WTC11 (cell line): ENCODE measurements at places on chromosomes 1 and 21. TPM values are rescaled to one million over a fixed set of nuclear protein-coding genes. Genes with fewer than 3 reads are reported as not detected.
A peak's percentile ranks its signal among the peaks of the same experiment; 100 is the strongest.

GRCh38 chr21:23949493-23949892 lies 1657.8 kb downstream of the MRPL39 start:
- no peak for DNase-seq

- no peak for DNase-seq
Measured at GRCh38 chr1:151479462-151479861, 20.2 kb upstream of the POGZ start.

DNA sequence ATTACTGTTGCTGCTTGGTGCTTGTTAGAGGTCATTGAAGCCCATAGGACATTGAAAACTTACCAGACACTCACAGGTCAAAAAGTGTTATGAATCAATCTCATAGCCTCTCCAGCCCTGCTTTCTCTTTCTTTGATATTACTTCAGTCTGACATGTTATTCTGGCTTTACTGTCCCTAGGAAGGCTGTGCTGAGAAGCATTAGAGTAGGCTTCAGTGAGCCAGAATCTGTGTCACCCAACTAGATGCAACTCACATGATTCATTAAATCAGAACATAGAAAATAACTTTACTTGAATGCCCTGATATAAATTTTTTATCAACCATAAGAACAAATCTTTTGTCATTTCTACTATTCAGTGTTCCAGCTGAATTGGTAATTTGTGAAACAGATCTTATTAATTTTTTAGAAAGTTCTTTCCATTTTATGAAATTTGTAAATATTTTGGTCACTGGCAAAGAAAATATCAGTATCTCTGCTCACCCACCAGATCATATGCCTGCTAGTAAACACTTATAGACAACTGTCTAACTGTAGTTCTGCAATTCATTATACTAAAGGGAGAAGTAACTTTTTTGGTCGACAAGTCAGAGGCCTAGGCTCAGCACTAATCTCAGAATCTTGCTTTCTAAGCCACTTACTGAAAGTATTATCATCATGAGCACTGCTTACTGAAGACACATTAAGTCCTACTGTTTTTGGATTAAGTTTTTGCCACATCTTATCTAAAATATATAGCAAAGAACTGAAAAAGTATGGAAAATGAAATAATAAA lies 48.2 kb downstream of the RPAP2 start:
- DNase-seq, result no peak

DNA sequence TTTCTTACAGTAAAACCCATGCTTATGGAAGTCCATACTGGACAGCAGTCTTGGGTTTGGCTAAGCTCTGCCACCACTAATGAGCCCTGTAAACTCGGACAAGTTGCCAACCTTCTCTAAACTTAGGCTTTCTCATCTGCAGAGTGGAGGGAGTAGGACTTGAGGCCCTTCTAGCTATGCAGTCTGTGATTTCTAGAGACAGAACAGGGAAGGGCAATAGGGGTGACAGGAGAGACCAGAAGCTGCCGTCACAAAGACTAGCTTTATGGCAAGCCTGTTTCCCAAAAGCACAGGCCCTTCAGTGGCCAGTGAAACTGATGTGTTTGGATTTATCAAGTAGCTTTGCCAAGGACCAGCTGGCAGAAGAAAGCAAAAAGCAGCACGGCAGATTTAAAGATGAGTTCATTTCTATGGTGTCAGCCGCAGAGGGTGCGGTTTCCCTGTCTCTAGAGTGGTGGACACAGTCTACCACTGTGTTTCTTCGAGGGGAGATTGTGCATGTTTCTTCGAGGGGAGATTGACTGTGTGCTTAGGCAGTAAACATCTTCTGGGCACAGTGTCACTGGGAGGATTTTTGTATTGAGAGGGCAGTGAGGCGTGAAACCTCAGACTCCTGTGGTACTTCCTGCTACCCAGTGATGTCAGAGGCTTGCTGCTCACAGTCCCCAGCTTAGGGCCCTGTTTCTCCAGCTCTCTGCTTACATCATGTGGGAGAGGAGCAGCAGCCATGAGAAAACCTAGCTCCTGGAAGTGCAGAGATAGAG lies 119.0 kb downstream of the ROR1 start:
- DNase-seq, result no peak

- DNase-seq, result no peak
Measured at GRCh38 chr1:25622531-25622930, 5.9 kb downstream of the MAN1C1 start.

- DNase-seq, result no peak
Measured at GRCh38 chr1:73775896-73776295, 422.1 kb downstream of the LRRIQ3 start.

DNA sequence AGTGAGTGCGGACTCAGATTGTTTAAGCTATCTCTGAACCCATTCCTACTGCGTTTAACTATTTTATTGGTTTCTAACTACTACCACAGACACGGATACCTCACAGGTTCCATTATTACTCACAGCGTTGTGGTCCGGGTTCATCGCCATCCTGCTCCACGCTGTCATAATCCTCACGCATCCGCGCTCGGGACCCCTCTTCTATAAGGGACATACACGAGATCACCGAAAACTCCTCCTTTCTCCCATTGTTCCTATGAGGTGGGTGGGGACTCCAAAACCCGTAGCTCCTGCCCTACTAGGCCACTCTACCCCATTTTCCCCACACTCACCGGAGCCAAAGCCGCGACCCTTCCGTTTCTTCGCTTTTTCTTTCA lies 610 bp downstream of the RBM8A start:
- DNase-seq, result no peak

- peak; percentile 50 for DNase-seq
Measured at GRCh38 chr1:181083842-181084605, 4.5 kb upstream of the IER5 start.

DNA sequence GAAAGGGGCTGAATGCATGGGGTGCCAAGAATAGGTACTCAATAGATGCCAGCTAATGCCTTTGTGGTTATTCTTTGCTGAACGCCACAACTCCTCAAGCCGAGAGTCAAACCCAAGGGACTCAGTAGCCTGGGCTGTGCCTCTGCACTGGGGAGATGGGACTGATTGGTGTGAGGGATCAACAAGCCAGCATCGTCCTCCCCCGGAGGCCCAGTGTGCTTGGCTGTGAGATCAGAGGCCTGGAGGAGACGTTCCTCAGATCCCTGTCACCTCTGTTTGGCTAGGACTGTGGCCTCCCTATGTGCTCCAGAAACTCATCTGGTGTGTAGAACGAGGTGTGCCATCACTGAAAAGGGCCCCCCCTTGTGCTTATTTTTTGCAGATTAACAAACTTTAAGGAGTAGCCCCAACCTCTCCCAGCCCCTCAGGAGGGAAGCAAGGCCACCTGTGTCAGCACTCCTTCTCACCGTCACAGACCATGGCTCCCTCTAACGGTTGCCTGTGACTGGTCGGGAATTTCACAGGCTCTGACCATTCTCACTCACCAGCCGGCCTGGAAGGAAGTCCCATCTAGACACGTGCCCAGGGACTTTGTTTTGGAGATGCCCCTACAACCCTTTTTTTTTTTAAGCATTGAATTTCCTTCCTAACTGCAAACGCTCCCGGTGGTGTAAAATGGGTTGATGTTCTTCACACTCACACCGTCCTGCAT lies 194.0 kb upstream of the VAMP3 start:
- DNase-seq, result peak; percentile 40

GRCh38 chr1:198845271-198845670 lies 206.4 kb downstream of the PTPRC start:
- DNase-seq, result no peak

GRCh38 chr1:215623162-215623561 lies 56.1 kb downstream of the KCTD3 start:
- DNase-seq, result no peak

GRCh38 chr1:65323246-65323645 lies 13.9 kb downstream of the DNAJC6 start:
- no peak for DNase-seq

DNA sequence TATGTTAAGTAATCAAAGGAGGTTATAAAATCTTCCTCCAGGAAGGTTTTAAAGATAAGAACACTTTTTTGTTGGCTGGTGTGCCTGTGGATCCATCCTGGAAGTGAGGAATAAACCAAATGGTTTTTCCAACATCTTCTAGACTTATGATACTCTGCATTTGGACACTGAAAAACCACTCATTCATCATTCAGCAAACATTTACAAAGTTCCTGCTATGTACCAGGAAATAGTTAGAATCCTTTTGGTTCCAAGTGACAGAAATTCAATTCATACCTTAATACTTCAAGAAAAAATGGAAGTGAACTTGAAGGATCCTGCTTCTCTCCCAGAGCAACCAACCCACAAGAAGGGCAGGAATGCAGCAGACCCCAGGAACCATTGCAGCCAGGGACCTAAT lies 39.6 kb upstream of the PIGC start:
- DNase-seq, result no peak

GRCh38 chr1:204267191-204267601 lies 53.4 kb upstream of the GOLT1A start:
- DNase-seq, result no peak

- peak; percentile 52 for DNase-seq
Measured at GRCh38 chr1:201503397-201504176, 3.3 kb downstream of the CSRP1 start.

- no peak for DNase-seq
Measured at GRCh38 chr1:156386134-156386901, 17.3 kb downstream of the RHBG start.

GRCh38 chr21:29315131-29315749 lies 16.5 kb downstream of the BACH1 start:
- DNase-seq, result no peak

DNA sequence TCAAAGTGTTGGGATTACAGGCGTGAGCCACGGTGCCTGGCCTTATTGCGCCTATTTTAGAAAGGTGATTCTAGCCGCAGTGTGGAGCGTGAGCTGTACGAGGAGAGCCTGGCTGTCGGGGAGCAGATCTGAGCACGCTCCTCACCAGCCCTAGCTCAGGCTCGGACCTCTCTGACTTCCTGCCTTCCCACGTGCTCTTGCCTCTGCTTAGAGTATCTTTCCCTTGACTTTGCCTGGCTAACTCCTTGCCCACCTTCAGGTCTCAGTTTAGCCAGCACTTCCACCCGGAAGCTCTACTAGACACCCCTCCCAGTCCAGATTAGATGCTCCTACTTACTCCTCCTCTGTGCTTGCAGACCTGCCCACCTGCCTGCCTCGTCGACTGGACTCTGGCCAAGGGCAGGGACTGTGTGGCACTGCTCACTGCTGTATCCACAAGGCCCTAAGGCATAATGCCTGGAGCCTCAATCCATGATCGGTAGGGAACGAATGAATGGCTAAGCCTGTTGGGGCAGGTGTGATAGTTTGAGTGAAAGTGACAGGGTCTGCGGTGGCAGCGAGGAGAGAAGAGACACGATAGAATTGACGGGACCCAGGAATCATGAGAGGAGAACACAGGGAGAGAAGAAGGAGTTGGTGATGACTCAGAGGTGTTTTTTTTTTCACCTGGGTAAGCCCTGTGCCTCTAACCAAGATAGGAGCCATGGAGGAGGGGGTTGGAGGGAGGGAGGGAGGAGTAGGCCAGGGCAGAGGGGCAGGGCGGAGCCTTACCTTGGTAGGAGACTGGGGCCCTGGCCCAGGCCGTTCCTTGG lies 28.1 kb upstream of the WASF2 start:
- DNase-seq, result no peak

DNA sequence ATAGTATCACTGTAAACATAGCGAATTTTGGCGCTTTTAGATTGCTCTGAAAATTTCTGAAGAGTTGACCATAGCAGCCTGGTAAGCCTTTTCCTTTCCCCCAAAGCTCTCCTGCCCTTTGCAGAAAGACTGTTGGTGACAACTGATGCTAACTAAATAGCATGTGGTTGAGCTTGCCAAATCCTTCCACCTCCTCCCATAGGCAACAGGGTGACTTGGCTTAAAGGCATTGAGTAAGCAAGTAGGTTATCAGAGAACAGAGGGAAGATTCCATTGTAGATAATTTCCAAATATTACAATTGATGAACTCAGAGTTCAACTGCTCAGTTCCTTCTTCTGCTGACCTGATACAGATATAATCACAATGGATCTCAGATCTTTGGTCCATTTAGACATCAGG lies 19.9 kb upstream of the HMGCL start:
- no peak for DNase-seq

DNA sequence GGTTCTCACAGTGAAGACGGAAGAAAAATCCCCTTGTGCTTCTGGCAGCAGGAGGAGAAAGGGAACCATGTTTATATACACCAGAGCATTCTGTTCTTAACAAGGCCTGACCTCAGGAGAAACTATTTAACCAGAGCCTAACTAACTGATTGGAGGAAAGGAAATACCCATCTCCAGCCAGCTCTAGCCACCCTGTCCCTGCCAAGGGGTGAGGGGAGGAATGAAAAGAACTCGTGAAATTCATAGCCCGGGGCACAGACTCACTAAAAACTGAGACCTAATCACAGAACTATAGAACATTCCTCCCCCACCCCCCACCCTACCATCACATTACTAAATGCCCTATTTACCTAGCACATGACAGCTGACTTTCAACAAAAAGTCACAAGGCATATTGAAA lies 65.0 kb downstream of the KCNH1 start:
- no peak for DNase-seq

- DNase-seq, result no peak
Measured at GRCh38 chr1:235424092-235424491, 56.9 kb downstream of the TBCE start.

- no peak for DNase-seq
Measured at GRCh38 chr1:89279011-89279466, 6.4 kb upstream of the GBP5 start.

GRCh38 chr21:31888936-31889371 lies 16.1 kb downstream of the HUNK start:
- DNase-seq, result no peak

DNA sequence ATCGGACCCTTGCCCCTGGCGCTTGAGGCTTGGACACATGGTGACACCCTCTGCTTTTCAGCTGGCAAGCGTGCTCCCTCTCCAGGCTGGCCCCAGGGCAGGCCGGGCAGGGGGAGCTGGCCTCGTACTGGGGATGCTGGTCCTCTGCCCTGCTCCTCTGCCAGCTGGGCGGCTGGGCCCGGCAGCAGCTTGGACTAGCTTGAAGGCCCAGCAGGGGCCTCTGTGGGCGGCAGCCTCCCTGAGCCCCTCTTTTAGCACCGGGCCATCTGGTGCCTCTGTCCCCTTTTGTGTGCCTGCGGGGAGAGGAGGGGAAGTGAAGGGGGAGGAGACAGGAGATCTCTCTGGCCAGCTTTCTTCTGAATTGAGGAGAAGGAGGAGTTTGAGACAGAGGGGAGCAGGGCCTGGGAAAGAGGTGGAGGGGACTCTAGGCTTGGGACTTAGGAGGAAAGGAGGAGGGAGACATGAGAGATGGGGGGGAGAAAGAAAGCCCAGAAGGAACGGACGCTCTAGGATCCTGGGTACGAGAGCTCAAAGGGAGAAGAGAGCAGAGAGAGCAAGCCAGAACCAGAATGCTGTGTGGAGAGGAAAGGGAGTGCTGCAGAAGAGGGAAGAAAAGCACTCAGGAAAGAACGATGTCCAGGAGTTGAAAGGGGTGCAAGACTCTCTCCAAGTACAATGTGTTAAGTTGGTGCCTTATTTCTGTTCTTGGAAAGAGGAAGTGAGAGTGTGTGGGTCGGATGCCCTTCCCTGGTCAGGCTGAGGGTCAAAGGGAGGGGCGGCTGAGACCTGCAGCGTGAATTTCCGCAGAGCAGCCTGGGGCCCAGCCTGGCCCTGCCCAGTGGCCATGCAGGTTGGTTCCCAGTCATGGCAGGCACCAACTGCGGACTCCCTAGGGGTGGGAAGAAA lies 40.3 kb downstream of the IER5 start:
- no peak for DNase-seq

LIPI gene
- not detected in 3 replicates for total RNA-seq

SPRR2F gene
- total RNA-seq, result not detected in 3 replicates

KIF21B gene
- 17.8 to 19.4 TPM (median 18.0 TPM) in 3 replicates for total RNA-seq

MARK1 gene
- 13.9 to 18.6 TPM (median 14.6 TPM) in 3 replicates for total RNA-seq

BARHL2 gene
- not detected in 3 replicates for total RNA-seq

PADI2 gene
- total RNA-seq, result 3.8 to 5.1 TPM (median 4.4 TPM) in 3 replicates

BMP8A gene
- total RNA-seq, result 0.94 to 1.2 TPM (median 1.0 TPM) in 3 replicates

TMPRSS3 gene
- total RNA-seq, result 0.25 to 0.39 TPM (median 0.27 TPM) in 3 replicates
